ENCODE measurements at places on chromosomes 3 and 15.
A peak's percentile ranks its signal among the peaks of the same experiment; 100 is the strongest.

DNA sequence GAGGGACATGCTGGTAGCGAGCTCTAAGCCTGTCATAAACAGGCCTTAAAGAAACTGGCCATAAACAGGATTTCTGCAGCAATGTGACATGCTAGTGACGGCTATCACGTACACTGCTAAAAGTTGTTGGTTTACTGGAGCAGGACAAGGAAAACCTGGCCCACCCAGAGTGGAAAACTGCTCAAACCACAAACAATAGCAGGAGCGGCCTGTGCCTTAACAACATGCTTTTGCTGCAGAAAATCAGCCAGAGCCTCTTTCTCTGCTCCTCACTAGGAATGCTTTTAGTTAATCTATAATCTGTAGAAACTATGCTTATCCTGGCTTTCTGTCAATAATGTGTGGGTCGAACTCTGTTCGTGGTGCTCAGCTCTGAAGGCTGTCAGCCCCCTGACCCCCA lies 202.9 kb upstream of the UBE3A start:
- no peak for DNase-seq

DNA sequence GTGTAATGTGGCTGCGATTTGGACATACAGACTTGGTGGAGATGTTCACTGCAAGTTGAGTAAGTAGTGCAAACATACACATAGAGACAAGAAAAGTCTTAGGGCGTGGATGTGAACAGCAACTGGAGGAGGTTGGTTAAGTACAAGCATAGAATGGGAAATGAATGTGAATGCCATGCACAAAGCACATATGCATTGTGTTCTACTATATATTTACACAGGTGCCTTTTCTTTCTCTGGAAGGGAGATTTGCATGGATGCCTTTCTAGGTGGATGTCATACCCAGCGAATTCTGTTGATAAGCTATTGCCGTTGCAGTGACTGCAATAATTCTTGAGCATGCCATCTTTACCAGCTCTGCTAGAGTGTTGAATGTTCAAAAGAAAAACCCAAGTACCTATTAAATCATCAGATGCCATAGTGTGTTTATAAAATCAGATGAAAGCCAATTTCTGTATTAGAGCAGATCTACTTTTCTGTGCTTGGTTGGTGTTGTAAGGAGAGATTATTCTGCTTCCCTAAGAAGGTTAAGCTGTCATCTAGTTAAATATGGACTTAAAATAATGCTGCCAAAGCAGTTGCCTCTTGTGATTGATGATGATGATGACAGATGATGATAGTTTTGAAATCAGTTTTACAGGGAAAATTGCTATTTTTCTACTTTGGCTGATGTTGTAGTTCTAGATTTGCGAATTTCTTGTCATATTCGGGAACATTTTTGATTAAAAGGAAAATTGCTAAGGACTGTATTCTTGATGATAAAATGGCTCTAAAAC lies 148.4 kb downstream of the CNTN4 start:
- DNase-seq: no peak

GRCh38 chr15:60390871-60391501 lies 6.8 kb downstream of the ANXA2 start:
- peak; percentile 72 for DNase-seq

GRCh38 chr3:18758047-18758704 lies 333.0 kb upstream of the SATB1 start:
- peak; percentile 66 for DNase-seq

- peak; percentile 44 for DNase-seq
These were observed 171.9 kb downstream of the FMN1 start for GRCh38 chr15:33022629-33023028.

DNA sequence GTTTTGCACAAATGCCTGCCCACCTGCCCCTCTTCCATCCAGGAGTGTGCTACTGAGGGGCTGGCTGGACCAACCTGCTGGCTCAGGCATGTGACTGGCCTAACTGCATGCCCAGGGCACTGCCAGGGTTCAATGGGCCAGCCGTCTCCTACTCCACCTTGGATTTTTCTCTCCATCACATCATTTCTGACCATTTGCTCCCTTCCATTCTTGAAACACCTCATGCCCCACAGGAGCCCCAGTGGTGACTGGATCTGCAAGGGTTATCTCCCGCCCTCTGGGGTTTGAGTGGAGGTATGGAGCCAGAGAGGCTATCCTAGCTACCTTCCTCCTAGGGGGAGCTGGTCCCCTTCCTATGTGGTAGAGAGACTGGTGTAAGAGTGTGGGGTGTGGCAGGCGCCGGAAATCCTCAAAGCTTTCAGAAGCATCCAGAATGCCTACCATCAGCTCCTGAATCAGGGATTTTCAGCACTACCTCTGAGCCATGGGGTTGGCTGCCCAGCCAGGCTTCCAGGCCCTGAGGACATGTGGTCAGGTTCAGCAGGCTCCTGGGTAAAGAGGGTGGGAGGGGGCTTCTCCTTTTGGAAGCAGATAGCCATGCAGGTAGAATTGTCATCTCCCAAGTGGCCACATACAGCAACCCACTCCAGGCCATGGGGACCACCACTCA lies 2.9 kb upstream of the MANF start:
- DNase-seq: no peak

GRCh38 chr3:131903988-131904415 lies 130.8 kb downstream of the CPNE4 start:
- DNase-seq: no peak

- DNase-seq: peak; percentile 54
These were observed 16.6 kb downstream of the DUOX1 start for GRCh38 chr15:45146405-45146804.

GRCh38 chr3:15280853-15281532 lies 51.4 kb downstream of the SH3BP5 start:
- no peak for DNase-seq

DNA sequence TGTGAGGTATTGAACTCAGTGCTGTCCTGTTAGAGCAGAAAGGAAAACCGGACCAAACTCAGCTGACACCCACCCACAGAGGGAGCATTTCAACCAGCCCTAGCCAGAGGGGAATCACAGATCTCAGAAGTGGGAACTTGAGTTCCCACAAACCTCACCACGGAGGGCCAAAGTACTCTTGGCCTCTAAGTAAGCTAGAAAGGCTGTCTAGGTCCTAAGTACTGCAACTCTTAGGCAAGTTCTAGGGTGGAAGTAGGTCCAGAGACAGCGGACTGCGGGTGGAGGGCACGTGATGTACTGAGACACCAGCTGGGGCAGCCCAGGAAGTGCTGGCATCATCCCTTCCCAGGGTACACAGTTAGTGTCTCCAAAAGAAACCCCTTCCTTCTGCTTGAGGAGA lies 34.1 kb downstream of the EOMES start:
- DNase-seq: peak; percentile 38

DNA sequence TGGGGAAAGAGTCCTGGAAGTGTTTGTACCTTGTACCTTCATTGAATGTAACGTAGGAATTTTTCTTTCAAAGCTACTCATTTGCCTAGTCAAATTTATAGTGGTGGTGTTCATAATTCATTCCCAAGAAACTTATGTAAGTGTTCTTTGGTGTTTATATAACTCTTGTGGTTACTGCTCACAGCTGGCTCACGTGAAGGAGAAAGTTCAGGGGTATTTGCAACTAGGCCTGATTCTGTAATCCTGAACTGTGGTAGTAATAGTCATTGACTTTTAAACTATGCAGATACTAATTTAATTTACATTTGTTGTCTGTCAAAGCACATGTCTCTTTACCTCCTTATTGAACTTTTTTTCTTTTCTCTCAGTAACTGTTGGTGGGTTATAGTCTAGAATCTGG lies 50.5 kb upstream of the TEX264 start:
- DNase-seq: no peak

All from suppressor macrophage (primary cell).